HFFc6 (cell line): ENCODE measurements at places on chromosomes 7 and 10. TPM values are rescaled to one million over a fixed set of nuclear protein-coding genes. Genes with fewer than 3 reads are reported as not detected.

DNA sequence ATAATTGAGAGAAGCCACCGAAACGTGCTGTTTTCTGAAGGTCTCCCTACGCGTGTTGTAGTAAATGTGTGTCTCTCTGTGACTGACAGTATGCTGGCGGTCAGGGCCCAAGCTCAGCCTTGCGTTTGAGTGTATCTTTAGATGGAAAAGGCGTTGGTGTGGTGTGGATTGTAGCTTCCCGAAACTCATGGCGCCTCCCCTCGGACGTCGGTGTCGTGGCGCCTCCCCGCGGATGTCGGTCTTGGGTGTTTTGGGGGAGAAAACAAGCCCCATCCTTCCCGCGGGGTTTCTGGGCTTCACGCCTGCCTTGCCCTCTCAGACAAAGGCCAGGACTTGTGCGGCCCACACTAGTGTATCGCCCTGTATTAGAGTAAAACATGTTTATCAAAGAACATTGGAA lies 12.8 kb downstream of the SUN1 start:
- DNase-seq: no peak

DNA sequence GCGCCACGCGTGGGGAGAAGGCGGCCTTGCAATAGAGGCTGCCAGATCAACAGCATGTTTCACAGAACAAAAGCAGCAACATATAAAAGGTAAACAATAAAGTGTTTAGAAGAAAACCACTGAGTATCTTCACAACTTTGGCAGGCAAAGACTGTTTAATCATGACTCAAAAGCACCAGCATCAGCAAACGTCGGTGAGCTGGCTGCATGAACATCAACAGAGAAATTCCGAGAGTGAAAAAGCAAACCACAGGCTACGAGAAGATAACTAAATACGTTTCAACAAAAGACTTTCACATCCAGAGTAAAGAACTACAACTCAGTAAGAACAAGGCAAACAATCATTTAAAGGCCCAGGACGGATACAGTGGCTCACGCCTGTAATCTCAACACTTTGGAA lies 172.0 kb downstream of the MAD1L1 start:
- no peak for DNase-seq

DNA sequence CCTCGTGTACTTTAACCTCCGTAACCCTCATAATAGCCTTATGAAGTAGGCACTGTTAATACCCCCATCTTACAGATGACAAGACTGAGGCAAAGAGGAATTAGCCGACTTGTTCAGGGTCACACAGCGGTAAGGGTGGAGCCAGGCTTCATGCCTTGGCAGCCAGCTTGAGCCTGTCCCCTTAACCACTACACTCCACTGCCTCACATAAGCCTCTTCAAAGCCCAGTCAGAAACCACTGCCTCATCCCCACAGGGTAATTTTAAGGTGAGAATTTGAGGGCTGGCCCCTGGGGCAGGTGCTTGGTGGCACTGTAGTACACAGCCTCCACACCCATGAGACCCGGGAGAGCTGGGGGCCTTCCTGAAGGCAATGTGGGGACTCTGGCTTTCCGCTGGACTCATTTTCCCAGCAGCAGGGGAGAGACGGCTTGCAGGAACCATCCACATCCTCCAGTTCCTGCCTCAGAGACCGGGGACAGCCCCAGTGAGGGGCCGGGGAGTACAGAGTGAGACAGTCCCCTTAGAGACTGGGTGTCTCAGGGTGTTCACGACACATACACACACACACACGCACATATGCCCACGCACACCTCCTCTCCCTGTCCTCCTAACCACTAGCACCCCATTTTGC lies 7.6 kb upstream of the C10orf105 start:
- DNase-seq: no peak

DNA sequence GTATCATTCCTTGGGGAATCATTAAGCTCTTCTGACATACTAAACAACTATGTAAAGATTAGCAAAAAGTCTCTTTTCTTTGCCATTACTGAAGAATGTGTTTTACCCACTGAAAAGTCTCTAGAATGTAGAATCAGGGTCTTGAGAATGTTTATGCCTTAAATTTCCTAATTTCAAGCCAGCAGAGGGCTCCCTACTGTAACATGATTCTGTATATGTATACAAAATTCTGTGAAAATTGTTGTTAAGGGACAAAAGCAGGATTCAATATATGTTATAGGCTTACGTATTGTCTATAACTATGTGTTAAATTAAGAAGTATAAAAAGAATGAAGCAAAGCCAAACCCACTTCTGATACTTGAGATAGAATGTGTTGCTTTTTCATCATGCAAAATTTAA lies 296.9 kb upstream of the DGKB start:
- peak; percentile 12 for DNase-seq

DNA sequence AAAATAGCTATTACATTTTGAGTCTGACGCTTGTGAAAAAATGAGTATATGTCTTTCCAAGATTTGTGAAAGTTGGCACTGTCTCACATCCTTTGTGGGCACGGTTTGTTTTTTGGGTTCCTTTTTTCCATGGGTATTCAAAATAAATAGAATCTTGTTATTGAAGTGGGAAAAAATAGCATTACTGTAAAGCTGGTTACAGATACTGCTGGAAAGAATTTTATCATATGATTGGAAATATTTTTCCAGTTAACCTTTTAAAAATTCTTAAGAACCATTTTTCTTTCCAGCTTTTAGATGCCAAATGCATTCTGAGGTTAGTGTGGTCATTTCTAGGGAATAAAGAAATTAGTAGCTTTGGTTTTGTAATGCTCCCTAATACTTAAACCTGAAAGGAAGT lies 11.4 kb downstream of the NET1 start:
- DNase-seq: no peak

Gene BCAP29
- 64.1 to 86.2 TPM (median 81.7 TPM) in 3 replicates for total RNA-seq
